ENCODE measurements at places on chromosomes 3 and 15.

- DNase-seq, result no peak
Observed at GRCh38 chr15:62417439-62417838, 252.4 kb upstream of the C2CD4B start.

DNA sequence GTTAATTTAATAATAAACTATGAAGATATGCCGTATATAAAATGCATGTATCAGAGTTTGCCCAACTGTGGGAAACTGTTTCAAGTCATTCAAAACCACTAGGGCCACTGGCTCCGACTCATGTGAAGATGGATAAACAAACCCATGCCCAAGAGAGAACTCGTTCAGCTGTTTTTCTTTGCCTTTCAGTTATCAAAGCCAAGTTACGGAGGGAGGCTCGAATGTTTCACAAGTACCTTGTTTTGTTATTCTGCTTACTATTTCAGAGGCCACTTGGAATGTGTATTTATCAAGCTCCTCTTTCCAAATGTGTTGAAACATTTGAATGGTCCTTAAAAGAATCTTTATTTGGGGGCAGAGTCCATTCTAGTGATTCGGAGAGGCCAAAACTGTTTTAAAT, 82.1 kb downstream of the DUT start:
- no peak for DNase-seq

DNA sequence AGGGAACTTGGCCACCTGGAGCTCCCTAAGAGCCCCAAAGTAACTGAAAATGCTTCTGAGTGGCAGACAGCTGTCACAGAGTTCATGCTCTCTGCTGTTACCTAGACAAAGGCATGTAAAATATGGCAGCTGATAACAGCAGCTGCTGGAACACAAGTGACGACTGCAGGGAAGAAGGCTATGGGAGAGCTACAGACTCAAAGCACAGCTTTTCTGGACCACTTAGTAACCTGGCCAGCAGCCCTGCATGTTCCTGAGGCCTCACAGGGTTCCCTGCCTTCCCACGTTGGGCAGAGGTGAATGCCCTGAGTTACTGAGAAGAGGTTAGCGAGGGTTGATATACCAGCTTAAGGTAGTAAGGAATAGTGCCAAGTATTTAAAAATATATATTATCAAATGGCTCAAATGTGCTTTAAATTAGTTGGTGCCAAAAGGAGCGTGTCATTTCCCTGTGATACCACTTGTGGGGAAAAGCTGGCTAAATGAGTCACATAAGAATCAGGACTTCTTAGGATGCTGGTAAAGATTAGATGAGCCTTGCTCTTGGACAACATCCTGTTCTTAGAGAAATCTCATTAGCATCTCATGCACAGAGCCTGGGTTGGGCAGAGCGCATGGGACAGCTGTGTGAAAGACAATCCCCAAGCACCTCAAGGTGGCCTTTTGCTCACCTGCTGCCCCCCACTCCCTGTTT, 76.4 kb upstream of the SCN5A start:
- DNase-seq, result no peak

GRCh38 chr3:59234884-59235633, 185.2 kb upstream of the CFAP20DC start:
- DNase-seq, result no peak

- no peak for DNase-seq
Observed at GRCh38 chr15:59170295-59171066, 36.2 kb upstream of the LDHAL6B start.
